Stimulated activated CD4-positive, alpha-beta T cell treated with anti-CD3 and anti-CD28 coated beads, Interleukin-12 subunit alpha, Interleukin-12 subunit beta, amount 100 ng/mL, for 48 hours (primary cell): ENCODE measurements at places on chromosomes 1 and 21.

GRCh38 chr1:226489718-226490425, 58.7 kb upstream of the STUM start:
- DNase-seq = no peak

- DNase-seq = no peak
These were observed 42.1 kb upstream of the OSBPL9 start for GRCh38 chr1:51574796-51575195.

DNA sequence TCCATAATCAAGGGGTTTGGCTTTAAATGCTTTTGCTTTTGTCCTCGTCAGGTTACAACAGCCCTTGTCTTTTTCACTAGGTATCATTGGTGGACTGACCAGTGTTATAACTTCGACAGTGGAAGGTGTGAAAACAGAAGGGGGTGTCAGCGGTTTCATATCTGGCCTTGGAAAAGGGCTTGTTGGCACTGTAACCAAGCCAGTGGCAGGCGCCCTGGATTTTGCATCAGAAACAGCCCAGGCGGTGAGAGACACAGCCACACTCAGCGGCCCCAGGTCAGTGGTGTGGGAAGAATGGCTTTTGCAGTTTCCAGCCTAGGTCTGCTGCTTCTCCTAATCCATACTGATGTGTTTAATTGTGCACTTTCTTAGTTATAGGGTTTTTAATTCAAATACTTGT, 157.9 kb downstream of the DHRS3 start:
- DNase-seq = no peak

- DNase-seq = no peak
These were observed 29.2 kb downstream of the RNU1-1 start for GRCh38 chr1:16484931-16485330.

GRCh38 chr1:18119289-18119688, 11.7 kb downstream of the IGSF21 start:
- no peak for DNase-seq

GRCh38 chr1:10361515-10361914, 37.3 kb upstream of the PGD start:
- no peak for DNase-seq

GRCh38 chr1:95139039-95139438, 21.9 kb downstream of the TLCD4 start:
- no peak for DNase-seq

DNA sequence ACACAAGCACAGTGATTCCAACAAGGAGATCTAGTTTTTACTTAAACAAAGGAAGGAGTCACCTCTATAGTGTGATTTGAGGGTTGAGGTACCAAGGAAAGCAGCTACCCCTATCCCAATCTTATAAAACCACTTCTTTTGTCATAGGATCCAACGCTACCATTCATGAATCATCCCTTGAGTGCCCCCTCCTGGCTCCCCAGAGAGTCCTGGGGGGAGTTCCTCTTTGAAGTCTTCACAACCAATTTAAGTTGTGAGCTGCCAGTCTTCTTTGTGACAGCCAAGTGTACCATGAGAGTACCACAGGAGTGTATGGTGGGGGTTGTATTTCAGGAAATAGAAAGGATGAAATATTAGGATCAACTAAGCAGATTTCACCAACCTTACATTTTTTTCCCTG, 39.1 kb upstream of the NHLH2 start:
- no peak for DNase-seq

DNA sequence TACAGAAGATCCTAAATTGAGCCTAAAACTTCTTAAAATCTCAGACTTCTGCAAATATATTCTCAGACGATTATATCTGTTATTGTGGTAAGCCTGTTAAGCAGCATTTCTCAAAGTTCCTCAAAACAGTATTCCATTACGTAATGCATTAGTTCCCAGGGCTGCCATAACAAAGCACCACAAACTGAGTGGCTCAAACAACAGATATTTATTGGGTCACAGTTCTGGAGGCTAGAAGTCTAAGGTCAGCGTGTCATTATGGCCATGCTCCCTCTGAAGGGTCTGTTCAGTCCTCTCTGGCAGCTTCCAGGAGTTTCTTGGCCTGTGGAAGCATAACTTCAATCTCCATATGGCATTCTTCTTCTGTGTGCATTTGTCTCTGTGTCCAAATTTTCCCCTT, 103.5 kb upstream of the ST6GALNAC5 start:
- DNase-seq = no peak

DNA sequence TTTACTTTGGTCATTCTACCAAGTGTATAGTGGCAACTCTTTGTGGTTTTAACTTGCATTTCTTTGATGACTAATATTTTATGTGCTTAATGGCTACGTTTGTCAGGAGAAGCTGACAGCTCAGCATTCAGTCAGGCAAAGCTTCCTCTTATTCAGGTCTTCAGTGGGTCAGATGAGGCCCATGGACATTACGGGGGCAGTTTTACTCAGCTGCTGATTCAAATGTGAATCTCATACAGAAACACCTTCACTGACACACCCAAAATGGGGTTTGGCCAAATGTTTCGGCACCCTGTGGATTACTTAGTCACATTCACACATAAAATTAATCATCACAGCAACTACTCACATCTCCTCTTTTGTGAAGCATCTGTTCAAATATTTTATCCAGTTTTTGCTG, 104.9 kb upstream of the PLD5 start:
- DNase-seq = no peak

- DNase-seq = no peak
These were observed 20.1 kb downstream of the DYRK3 start for GRCh38 chr1:206655471-206655882.

DNA sequence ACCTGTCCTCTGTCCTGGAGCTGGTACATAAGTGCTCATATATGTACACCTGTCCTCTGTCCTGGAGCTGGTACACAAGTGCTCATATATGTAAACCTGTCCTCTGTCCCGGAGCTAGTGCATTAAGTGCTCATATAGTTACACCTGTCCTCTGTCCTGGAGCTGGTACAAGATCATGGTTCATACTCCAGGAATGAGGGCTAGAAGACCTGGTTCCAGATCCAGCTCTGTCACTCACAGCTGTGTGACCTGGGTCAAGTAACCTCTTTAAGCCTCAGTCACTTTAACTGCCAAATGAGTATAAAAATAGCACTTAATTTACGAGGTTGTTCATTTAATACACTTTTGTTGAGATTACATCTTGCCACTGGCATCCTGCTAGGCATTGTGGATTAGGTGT, 28.0 kb downstream of the SMYD3 start:
- no peak for DNase-seq
